Urothelium cell line (cell line): ENCODE measurements at places on chromosomes 5 and 9.

DNA sequence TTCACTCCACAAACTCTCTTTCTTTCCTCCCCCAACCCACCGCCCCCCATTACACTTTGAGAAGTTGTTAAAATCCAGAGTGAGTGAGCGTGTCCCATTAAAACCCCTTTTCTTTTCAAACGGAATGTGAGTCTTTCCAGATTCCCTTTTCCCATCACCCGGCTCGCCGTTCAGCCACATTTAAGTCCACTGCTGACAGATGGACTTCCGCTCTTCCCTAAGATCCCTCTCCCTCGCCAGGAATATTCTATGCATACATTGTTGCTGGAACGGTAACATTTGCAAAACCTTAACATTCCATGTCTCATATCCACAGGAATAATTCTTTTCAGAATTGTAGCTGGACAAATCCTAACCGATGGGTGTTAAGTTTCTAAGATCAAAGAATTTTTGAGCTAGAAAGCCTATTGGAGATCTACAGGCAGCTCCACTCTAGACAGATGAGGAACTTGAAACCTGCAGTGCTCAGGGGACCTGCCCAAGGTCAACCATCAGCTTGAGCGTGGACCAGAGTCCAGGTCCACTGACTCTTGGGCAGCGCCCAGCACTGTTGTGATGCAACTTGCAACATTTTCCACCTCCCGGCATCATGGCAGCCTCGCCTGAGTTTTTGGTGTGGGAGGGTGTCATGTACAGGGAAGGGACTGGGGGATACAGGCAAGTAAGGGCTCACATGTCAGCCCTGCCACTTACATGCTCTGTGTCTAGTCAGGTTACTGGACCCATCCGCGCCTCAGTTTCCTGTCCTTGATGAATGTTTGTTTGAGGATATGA is 500.1 kb downstream of the CCDC171 start:
- no peak for DNase-seq

- no peak for DNase-seq
These were observed 64.3 kb downstream of the ANGPTL2 start for GRCh38 chr9:127058011-127058644.

DNA sequence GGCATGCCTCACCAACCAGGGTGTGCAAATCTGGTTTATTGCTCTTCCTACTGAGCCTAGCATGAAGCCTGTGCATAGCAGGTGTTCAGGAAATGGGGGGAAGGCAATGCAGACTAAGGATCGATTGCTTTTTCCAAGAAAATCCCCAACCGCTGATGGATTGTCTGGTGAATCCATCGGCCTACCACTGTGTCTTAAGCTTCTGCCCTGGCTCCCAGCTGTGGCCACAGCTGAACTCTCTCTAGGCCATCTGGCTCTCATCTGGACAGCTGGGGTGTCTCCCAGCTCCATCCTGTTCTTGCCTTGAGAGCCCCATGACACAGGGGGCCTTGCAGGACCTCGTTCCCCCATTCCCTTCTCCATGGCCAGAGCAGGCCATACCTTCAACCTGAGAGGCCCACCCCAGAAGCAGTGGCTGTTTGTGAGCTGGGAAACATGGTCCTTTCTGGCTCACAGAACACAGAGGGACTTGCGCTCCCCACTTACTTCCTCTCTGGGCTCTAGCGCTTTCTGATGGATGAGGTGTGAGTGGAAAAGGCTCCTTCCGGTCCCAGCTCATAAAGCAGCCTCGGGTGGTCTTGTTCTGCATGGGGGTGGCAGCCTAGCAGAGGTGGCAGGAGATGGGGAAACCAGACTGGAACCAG is 41.8 kb downstream of the COL27A1 start:
- DNase-seq = no peak

DNA sequence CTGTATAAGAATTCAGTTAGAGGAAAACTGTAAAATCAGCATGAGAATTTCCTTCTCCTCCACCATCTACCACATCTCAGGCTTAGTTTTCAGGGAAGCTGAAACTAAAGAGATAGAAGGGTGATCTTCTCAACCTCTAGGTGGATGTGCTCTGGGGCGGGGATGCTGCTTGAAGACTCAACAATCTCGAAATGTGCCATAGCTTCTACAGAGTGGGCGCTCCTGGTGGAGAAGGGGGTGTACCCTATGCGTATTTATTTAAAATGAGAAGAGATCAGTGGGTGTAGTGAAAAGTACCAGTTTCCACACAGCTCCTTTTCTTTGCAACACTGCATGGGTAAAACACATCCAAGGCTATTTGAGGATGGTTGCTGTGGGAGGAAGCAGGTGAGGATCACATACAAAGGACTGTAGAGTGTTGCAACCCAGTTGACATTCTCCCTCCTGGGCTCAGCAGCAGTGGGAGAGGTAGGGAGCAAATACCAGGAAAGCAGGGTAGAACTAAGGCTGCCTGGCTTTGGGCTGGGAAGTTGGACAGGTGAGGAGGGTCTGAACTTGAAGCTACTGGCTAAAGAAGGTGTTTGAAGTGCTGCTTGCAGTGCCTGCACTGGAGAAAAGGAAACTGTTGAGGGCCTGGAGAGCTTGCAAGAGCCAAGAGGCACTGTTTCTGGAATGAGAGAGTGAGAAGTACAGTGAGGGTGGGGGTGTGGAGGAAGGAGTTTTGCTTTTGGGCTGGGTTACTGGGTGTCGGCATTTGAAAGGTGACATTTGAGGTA is 73.1 kb downstream of the MAST4 start:
- no peak for DNase-seq

GRCh38 chr5:10124287-10124686 is 125.4 kb downstream of the ATPSCKMT start:
- DNase-seq = no peak

DNA sequence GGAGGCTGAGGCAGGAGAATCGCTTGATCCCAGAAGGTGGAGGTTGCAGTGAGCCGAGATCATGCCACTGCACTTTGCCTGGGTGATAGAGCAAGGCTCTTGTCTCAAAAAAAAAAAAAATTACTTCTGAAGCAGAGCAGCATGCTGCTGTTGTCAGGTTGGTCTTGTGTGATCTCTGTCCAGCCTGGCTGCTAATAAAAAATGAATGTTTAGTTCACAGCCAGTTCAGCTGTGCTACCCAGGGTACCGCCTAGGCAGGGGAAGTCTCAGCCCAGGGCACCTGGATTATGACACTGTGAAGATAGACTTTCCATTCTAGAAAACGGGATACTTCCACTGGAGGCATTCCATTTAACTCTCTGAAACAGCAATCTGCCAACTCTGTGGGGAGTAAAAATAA is 23.5 kb upstream of the ABCA1 start:
- no peak for DNase-seq

DNA sequence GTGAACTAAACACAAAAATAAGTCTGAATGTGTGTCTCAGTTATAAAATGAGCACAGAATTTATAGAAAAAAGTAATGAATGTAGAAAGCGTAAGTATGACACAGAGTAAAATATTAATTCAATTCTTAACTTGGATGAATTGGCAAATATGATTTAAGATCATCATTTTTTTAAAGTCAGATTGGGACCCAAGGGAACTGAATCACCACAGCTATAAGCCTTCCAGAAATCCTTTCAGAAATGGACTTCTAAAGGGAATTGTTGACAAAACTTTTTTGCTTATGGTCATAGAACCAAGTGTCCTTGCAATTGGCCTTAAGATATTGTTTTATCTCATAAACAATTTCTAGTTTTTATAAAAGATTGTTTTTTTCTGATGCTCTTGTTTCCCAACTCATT is 495.1 kb upstream of the DAB2 start:
- DNase-seq = no peak

DNA sequence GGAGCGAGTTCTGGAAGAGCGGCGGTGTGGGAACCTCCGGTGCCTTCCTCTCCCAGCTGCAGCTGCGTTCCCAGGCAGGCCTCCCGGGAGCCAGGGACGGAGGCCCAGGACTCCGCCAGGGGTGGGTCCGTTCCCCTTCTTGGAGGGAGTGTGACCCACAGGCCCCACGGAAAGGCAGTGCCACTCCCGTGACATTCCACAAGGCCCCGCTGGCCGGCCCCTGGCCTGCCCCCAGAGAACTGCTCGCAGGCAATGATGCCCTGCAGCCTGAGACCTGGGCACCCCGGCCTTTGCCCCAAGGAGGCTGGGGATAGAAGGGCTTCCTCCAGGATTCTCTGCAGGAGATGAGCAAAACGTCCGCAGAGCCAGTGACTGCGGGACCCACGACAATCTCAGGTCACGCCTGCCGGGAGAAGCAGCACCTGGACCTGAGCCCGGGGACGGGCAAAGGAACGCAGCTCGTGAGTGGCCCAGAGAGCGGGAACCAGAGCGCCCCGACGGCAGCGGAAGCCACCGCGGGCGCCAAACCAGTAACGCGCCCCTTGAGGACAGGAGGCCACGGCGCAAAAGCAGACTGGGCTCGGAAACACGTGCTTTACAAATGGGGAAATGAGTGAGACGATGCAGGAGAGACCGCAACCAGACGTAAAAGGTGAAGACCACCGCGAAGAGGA is 9.3 kb downstream of the OBP2B start:
- peak; percentile 93 for DNase-seq

- DNase-seq = no peak
These were observed 1.1 kb downstream of the FKBP15 start for GRCh38 chr9:113219969-113220368.

DNA sequence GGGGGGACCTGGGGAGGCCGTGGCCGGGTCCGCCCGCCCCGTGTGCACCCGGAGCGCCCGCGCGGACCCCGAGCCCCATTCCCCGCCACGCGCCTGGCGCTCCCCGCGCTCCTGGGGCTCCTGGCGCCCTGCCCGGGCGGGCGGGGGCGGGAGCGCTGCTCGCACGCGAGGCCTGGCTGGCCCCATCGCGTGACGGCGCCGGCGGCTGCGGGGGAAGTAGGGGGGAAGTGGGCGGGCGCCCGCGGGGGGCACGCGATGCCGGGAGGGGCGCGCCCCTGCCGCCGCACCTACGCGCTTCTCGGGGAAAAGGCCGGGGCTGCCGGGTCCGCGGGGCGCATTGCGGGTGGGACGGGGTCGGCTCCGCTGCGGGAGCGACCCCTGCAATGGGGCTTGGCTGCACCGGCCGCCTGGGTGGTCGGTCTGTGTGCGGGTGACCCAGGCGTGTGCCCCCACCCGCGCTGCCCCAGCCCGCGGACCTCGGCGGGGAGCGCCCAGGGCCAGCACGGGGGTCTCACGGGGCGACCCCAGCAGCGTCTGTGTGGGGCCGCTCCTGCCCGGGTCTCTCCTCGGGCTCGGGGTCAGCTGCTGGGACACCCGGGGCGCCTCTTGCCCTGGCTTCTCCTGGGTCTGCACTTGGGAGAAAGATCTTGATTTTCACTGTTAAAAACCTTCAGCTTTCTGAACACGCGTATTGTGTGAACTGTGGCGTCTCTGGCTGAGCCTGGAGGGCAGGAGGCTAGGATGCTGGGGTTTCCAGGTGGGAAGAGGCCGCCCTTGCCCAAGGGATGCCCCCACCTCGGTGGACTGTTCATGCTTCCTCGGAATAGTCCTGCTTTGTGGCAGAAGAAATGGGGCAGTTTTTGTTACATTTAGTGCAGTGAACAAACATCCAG is 52.4 kb downstream of the AHRR start:
- DNase-seq = peak; percentile 62

DNA sequence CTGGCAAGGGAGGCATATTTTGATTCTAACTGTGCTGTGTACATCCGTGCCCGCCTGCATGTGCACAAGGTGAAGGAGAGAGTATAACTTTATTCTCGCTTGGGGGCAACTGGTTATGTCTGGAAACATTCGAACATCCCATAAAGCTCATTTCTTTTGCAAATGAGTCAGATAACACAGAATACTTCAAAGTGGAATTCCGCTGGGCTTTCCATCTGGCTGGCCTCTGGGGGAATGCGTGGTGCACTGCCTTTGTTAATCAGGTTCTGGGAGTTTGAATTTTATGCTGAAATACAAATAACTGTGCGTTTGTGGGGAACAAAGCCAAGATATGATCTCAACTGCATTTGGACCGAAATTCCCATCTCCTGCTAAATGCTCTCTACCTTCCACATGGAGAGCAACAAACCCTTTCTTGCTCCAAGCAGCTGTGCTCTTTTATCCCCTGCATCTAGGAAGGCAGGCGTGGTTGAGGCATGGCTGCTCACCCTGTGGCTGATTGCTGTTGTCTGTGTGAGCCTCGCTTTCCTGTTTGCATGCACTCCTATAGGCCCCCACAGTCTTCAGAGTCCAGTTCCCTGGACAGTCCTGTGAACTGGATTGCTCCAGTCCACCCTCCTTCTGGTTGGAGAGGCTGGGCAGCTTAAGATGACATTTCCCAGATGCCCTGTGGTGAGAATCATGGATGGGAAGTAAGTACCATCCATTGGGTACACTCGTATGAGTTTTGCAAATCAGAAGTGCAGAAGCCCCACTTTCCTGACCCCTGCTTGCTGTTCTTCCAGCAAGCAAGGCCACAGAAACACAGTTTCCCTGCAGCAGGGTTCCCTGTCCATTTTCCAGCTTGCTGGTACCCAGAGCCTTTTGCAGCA is 82.9 kb upstream of the ALDH1B1 start:
- DNase-seq = peak; percentile 25

DNA sequence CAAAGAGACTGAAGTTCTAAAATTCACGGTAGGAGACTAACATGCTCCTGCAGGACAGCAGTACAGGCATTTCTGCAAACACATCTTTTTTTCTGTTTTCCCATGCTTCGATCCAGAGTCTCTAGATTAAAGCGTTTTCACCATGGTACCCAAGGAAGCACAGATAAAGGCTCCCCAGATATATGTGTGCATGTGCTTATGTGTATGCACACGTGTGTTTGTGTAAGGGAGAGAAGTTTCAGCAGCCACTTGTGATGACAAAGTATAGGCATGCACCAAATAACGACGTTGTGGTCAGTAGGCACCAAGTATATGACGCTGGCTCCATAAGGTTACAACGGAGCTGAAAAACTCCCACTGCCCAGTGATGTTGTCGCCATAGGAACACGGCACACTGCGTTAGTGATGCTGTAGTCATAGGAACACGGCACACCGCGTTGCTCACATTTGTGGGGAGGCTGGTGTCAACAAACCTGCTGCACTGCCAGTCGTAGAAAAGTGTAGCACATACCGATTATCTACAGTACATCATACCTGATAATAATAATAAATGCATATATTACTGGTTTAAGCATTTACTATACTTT is 21.7 kb downstream of the MED10 start:
- DNase-seq = no peak

- DNase-seq = peak; percentile 78
These were observed 10.0 kb upstream of the CACFD1 start for GRCh38 chr9:133449760-133450159.

- DNase-seq = no peak
These were observed 13.7 kb downstream of the SMC2 start for GRCh38 chr9:104107799-104108198.
